ENCODE measurements at places on chromosomes 1 and 21.

DNA sequence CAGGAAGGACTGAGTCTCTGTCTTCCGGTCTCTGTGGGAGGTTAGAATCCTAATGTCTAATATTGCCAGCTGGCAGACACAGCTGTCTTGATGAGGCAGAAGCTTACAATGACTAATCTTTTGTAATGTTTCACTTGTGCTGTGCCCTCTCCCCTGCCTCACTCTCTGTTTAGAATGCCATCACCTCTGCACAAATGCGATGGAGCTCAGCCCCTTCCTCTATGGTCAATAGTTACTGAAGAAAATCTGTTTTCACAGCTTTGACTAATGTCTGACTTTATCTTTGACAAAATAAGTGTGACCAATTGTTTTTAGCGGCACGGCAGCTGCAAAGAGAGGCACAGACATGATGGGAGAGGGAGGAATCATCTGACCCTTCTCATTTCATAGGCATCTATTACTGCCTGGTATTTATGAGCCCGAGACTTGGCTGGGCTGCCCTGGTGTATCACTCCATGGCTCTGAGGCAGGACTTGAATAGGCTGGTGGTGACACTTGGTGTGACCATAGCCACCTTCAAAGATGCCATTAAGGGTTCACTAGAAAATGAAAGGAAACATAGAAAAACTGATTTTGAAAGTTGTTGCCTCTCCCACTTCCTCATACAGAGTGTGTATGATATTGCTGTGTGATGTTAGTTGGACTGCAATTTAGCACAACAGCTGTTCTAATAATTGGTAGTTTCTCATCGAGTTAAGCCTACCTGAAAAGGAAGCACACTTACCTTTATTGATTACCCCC lies 163.2 kb upstream of the NBPF11 start:
- DNase-seq: peak; percentile 42

DNA sequence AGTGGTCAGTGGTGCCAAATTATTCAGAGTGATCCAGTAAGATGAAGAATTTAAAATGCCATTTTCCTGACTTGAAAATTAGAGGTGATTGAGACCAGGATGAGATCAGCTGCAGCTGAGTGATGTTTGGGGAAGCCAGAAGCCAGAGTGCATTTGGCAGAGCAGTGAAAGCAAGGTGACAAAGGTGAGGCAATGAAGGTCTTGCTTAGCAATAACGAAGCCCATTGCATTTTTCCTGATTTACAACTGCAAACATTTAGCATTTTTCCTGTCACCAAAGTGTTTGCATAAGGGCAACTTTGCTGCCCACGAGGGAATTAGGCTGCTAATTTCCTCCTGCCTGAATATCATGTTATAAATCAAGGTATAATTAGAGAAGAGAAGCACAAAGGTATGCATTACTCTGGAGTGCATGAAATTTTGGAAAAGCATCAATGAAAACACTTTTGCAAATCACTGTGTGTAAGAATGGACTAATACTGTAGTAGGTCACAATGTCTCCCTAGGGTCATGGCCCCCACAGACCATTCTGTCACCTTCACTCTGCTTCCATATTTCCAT lies 188.2 kb upstream of the LYPLAL1 start:
- no peak for DNase-seq

DNA sequence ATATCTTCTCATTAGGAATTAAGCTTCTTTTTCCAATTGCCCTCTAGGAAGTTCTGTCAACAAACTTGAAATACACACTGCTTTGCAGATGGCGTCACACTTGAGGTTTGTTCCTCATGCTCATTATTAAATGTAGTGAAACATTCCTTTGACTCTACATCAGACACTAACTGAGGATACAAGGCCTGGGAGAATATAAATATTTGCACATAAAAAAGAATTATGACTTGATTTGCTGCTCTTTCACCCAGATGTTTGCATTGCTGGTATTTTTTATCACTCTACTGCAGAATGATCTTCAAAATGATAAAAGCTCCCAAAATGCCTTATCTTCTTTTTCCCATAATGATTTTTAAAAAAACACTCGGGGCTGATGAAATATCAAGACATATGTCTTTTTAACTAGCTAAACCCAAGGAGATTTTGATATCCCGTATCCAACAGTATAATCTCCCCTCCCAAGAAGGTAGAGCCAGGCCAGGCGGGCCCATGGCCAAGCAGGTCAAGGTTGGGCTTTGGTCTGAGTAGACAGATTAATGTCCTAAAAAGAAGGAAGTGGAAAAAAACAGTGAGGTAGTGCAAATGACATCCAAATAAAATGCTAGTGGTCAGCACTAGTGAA lies 264.6 kb downstream of the HHIPL2 start:
- peak; percentile 91 for DNase-seq

DNA sequence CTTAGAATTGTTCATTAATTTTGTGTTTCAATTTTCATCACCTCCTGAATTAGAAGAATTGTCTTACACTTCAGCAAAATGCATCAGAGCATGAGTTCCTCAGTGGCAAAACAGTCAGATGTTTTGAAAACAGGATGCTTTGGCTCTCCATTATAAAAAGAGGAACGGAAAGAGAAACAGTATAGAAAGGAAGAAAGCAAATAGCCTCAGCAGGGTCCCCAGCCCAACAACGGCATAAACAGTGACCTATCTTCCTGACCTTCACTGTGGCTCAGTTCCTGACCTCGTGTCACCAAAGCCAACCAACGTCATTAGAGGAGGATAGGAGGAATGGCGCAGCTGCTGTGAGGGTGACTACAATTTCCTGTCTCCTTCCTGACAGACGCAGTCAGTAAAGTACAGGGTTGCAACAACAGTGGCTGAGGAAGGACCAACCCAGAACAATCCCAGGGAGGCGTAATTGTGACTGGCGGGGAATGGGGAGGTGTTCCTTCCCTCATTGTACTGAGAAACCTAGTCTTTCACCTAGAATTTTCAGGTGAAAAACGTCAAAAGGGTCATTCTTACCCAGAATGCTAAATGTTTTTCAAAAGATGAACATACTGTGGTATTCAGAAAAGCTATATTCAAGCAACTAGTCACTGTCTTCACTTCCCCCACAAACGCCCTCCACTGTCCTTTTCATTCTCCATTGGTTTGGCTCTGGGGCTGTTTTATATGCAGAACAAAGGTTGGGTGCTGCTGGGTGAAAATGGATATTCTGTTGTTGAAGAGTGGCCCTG lies 197.9 kb upstream of the SGIP1 start:
- no peak for DNase-seq

Measured in fibroblast of skin of scalp (primary cell).